Fibroblast of lung (primary cell): ENCODE measurements at places on chromosomes 6 and 20.

- peak; percentile 41 for DNase-seq
Observed at GRCh38 chr6:10465629-10466499, 51.0 kb upstream of the TFAP2A start.

- DNase-seq = peak; percentile 72
Observed at GRCh38 chr20:56630086-56630493, 984 bp downstream of the TFAP2C start.

DNA sequence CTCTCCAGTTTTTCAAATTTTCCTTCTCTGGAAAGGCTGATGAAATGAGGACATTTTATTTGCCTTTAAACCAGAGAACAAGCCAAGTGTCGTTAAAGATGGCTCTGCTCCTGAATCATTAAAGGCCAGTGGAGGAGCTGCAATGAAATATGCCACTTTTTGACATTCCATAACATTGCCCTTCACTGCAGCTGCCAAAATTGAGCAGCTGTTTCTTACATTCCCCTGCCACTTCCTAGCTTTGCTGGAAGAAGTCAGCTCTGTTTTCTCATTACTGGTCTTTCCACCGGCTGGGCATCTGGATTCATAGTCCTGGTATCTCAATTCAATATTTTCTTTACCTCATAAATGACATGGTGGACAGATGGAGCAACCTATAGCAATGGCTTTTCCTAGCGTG lies 45.5 kb upstream of the NRN1 start:
- DNase-seq = no peak

DNA sequence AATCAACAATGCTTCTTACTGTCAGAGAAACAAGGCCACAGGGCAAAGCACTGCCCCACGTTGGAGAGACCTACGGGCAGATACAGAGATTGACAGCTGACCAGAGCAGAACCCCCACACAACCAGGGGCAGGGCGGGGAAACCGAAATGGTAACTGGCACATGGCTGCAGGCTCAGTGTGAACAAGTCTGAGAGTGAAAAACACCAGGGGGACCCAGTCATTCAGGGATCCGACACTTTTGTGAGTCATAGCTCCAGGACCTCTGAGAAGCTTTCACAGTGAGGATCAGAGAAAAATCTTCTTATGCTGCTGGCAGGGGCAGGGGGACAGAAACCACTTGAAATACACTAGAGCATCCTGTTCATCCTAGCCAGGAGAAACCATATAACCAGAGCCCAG lies 254.2 kb downstream of the C6orf118 start:
- DNase-seq = no peak
